ENCODE measurements at places on chromosomes 6 and 20. TPM values are rescaled to one million over a fixed set of nuclear protein-coding genes. Genes with fewer than 3 reads are reported as not detected.

- H3K4me1 ChIP-seq, result no peaks in the 10 kb centered on the region
- no peaks in the 10 kb centered on the region for H3K27me3 ChIP-seq
- peak; percentile 73 for DNase-seq
- no peak overlapping the region for H3K27ac ChIP-seq
- H3K36me3 ChIP-seq, result no peaks in the 10 kb centered on the region
These were observed 92.1 kb downstream of the TASP1 start for GRCh38 chr20:13546497-13547131.

DNA sequence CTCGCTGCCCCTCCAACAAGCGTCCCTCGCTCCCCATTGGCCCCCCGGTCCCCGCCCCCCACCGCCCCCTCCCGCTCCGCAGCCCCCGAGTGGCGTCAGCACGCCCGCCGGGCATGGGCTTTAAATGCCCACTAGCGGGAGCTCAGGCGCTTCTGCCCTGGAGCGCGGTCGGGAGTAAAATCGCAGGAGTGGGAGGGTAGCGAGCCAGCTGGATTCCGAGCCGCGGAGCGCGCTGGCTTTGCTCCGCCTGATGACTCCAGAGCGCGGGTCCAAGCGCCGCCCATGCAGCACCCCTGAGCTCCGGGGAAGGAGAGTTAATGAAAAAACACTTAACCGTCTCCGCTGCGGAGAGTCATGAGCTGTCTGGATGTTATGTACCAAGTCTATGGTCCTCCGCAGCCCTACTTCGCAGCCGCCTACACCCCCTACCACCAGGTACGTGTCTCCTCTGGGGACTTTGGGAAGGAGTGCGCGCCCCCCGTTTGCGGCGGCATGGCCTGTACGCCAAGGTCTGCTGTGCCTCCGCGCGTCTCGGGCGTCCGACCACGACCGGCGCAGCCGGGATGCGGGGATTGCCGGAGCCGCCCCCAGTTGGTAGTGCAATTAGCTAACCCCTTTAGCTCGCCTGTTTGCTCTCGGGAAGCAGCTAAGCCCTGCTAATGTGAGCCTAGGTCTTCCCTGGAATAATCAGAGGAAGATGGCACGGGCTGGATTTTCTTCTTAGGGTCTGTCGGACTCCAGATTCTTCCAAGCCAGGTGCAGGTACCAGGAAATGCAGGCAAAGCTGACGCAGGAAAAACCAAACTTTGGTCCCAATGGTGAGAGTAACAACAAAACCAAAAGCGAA, at the start of gene VGLL2:
VGLL2 (plus strand) TSS at position 149 of the 847 bp plus-strand sequence; CDS start at position 355, 206 bp downstream.
- no peak within 1 kb of the TSS for H3K27ac ChIP-seq
- no peaks in the 10 kb centered on the region for H3K36me3 ChIP-seq
- H3K4me1 ChIP-seq, result peaks cover 6% of the 10 kb centered on the region
- DNase-seq, result no peak
- H3K4me3 ChIP-seq, result peak within 1 kb of the TSS; percentile 64
- peaks cover 80% of the 10 kb centered on the region for H3K27me3 ChIP-seq

GRCh38 chr20:15913391-15914025, 659.7 kb downstream of the KIF16B start:
- no peak for DNase-seq
- no peaks in the 10 kb centered on the region for H3K36me3 ChIP-seq
- no peaks in the 10 kb centered on the region for H3K4me1 ChIP-seq
- H3K27ac ChIP-seq, result no peak overlapping the region
- no peaks in the 10 kb centered on the region for H3K27me3 ChIP-seq

The ATP9A gene
- total RNA-seq, result 3.8 TPM

DNA sequence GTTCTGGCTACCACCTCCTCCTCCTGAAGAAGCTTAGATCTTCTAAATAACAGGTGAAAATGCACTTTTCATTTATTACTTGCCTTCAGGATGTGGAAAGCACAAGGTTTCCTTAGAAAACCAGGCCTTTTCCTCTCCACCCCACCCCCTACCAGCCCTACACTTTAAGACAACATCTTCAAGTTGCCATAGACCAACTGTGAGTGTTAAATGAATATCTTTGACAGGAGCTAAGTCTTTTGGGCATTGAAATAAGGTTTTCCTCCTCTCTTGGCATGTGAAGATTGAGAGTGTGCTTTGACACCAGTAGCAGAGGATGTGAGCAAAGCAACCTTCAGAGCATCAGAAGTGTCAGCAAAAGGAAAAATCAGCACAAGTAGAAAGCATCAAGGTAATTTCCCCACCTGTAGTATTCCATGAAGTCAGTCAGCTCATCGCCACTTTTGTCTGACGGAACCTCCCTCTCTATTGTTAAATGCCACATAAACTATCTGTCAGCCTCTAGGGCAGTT, 532.3 kb upstream of the MMS22L start:
- no peak overlapping the region for H3K27ac ChIP-seq
- H3K4me1 ChIP-seq, result no peaks in the 10 kb centered on the region
- no peak for DNase-seq
- no peaks in the 10 kb centered on the region for H3K27me3 ChIP-seq
- no peak overlapping the region for H3K4me3 ChIP-seq

DNA sequence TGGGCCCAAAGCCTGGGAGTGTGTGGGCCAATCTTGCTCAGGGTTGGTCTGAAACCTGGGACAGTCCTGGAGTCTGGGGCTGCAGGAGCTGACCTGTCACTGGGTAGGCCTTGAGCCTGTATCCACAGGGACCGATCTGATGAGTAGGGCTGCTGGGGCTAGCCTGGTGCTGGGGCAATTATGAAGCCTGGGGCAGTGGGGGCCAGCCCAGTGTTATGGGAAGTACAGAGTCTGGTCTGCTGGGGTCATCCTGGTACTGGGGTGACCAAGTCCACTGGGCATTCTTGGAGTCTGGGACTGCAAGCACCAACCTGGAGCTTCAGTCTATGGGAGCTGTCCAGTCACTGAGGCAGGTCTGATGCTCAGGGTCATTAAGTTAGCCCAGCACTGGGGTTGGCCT, 20.7 kb downstream of the DEFB115 start:
- no peak for DNase-seq
- peaks cover 1% of the 10 kb centered on the region for H3K36me3 ChIP-seq
- H3K4me1 ChIP-seq, result no peaks in the 10 kb centered on the region
- H3K27me3 ChIP-seq, result no peaks in the 10 kb centered on the region

DNA sequence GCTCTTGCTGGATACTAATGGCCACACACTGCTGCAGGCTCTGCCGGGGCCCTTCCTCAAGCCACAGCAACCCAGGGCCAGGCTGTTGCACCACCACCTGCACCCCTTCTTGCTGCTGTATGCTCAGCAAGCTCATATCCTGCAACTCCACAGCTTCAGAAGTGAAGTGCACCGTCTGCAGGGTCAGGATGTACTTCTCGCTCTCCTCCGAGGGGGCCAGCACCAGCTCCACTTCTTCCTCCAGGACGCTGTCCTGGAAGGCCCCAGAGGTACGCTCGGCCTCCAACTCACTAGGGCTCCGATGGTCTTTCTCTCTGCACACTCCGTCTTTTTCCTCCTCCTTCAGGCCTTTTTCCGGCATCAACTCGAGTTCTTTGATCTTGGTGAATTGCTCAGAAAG, 1.2 kb downstream of the CTCFL start:
- no peak for DNase-seq
- no peak overlapping the region for H3K4me3 ChIP-seq
- no peak overlapping the region for H3K27ac ChIP-seq
- H3K4me1 ChIP-seq, result peaks cover 11% of the 10 kb centered on the region

The SERPINB1 gene
- total RNA-seq, result 203 TPM

The RAET1G gene
- not detected for total RNA-seq

DNA sequence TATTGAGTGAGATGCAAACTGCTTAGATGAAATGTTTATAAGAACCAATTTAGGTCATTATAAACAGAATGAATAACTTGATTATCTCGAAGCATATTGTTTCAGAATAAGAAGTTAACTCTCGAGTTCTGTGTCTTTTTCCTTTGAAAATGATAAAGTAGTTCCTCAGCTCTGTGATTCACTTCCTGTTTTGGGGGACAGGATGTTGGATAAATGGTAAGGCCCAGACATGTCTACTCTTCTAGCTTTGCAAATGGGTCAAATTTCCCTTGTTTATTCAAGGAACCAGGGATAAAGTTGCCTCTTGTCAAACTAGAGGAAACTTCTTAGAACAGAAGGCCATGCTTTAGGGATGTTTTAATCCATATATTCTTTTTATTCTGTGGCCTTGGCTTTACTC, 246.9 kb downstream of the SOX4 start:
- no peak overlapping the region for H3K4me3 ChIP-seq
- no peaks in the 10 kb centered on the region for H3K27me3 ChIP-seq
- DNase-seq, result no peak
- no peak overlapping the region for H3K27ac ChIP-seq
- peaks cover 36% of the 10 kb centered on the region for H3K4me1 ChIP-seq

The GJA1 gene
- not detected for total RNA-seq

- no peaks in the 10 kb centered on the region for H3K36me3 ChIP-seq
- peaks cover 43% of the 10 kb centered on the region for H3K4me1 ChIP-seq
These were observed 82.8 kb downstream of the TNFAIP3 start for GRCh38 chr6:137949686-137950390.

DNA sequence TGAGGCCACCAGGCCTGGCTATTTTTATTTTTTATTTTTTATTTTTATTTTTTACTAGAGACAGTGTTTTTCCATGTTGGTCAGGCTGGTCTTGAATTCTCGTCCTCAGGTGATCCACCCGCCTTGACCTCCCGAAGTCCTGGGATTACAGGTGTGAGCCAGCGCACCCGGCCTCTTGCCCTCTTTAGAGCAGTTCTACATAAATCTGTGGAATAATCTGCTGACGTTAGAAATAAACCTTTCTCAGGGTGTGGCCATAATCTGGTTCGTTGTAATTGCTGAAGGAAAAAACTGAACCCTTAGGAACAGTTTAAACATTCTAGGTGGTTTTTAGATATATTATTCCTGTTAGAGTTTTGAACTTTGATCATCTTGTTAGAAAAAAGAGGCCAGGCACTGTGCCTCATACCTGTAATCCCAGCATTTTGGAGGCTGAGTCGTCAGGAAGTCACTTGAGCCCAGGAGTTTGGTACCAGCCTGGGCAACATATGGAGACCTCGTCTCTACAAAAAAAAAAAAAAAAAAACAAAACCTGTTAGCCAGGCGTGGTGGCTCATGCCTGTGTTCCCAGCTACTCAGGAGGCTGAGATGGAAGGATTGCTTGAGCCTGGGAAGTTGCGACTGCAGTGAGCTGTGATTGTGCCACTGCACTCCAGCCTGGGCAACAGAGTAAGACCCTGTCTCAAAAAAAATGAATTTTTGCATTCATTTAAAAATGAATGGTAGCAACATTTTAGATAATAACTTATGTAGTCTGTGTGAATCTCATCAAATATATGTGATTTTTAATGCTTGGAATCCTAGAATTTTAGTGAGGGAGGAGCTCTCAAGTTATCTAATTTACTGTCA, 24.2 kb downstream of the ASXL1 start:
- peaks cover 42% of the 10 kb centered on the region for H3K4me1 ChIP-seq
- no peaks in the 10 kb centered on the region for H3K27me3 ChIP-seq
- no peak overlapping the region for H3K4me3 ChIP-seq
- H3K27ac ChIP-seq, result no peak overlapping the region

The C20orf144 gene
- 0.23 TPM for total RNA-seq

The SMLR1 gene
- total RNA-seq, result not detected

- no peaks in the 10 kb centered on the region for H3K4me1 ChIP-seq
- no peaks in the 10 kb centered on the region for H3K36me3 ChIP-seq
- no peak overlapping the region for H3K4me3 ChIP-seq
- no peak for DNase-seq
These were observed 48.7 kb downstream of the GFRA4 start for GRCh38 chr20:3614466-3614865.

The LINC00237 gene
- 0.49 TPM for total RNA-seq

The FOXQ1 gene
- total RNA-seq, result not detected

DNA sequence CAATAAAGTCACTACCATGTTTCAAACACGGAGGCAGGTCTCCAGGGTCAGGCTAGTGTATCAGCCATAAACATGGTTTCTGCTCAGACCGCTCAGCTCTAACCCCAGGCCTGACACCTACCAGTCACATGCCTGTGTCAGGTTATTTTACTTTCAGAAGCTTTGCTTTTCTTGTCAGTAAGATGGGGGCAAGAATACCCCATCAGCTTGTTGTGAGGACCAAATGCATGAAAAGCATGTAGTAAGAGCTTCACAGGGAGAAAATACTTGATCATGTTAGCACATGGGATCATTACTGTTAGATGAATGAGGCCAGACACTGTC, 65.2 kb upstream of the PIM1 start:
- H3K27me3 ChIP-seq, result no peaks in the 10 kb centered on the region
- DNase-seq, result no peak
- H3K4me1 ChIP-seq, result peaks cover 63% of the 10 kb centered on the region
- H3K27ac ChIP-seq, result peak overlapping the region; percentile 35
- H3K36me3 ChIP-seq, result no peaks in the 10 kb centered on the region

The CCDC167 gene
- 36.4 TPM for total RNA-seq

The PLN gene
- total RNA-seq, result not detected

DNA sequence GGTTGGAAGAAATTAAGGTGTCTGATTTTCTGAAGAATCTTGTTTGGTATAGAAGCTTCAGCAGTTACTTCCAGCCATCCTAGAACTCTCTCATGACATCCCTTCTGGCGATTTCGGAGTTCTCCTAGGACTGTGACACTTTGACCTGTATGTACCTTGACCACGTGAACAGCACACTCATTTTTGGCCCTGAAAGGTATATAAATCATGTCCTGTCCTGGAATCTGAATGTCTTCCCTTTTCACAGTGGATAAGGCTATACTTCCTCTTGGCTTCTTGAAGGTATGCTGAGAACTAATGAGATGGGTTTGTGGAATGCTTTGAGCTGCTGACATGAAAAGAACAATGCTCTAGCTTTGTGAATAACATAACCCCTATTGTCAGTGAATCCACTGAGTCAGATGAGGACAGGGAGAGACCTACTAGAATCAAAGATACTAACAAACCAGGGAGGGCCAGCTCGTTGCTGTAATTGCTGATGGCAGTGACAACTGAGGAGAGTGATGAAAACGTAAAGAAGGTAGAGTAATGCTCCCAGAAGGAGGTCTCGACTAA, 6.0 kb upstream of the ZDHHC14 start:
- H3K27me3 ChIP-seq, result peaks cover 26% of the 10 kb centered on the region
- DNase-seq, result no peak
- H3K4me1 ChIP-seq, result peaks cover 20% of the 10 kb centered on the region
- H3K36me3 ChIP-seq, result no peaks in the 10 kb centered on the region
- no peak overlapping the region for H3K4me3 ChIP-seq

The MOXD1 gene
- total RNA-seq, result not detected

The TPMT gene
- total RNA-seq, result 6.7 TPM

The RWDD1 gene
- total RNA-seq, result 46.6 TPM

The PLCB1 gene
- 3.4 TPM for total RNA-seq

GRCh38 chr6:72035486-72035885, 149.1 kb downstream of the RIMS1 start:
- no peak overlapping the region for H3K4me3 ChIP-seq
- H3K36me3 ChIP-seq, result no peaks in the 10 kb centered on the region
- DNase-seq, result no peak
- H3K27me3 ChIP-seq, result no peaks in the 10 kb centered on the region
- H3K27ac ChIP-seq, result no peak overlapping the region

DNA sequence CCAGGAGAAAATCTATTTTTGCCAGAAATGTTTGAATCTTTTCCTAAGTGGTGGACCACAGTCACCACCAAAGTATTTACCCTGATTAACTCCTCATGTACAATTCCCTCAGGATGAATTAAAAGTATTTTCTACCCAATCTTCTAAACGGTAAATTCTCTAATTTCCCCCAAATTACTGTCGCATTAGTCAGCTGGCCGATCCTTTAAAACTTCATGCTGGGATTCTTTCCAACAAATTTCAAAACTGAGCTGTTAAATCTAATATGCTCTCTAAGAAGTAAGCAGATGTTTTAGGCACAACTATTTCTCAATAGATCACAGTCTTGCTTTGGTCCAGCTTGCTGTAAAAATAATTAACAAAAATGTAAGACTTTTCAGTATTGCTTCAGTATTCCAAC, 447.2 kb downstream of the FRK start:
- no peaks in the 10 kb centered on the region for H3K4me1 ChIP-seq
- no peak overlapping the region for H3K4me3 ChIP-seq
- H3K27ac ChIP-seq, result no peak overlapping the region
- no peaks in the 10 kb centered on the region for H3K36me3 ChIP-seq
- no peak for DNase-seq
- no peaks in the 10 kb centered on the region for H3K27me3 ChIP-seq

The TPX2 gene
- 132 TPM for total RNA-seq

The ISM1 gene
- total RNA-seq, result 0.23 TPM

Data from activated T-cell treated with anti-CD3 and anti-CD28 coated beads, Interleukin-2, amount 50 U/mL, for 72 hours (primary cell).